Coronary artery (tissue), 2 donors: ENCODE measurements at places on chromosomes 6 and 20.

GRCh38 chr20:45611054-45611453 lies 18.5 kb upstream of the WFDC10A start:
- DNase-seq: no peak

- DNase-seq: no peak
Measured at GRCh38 chr6:753486-753885, 60.5 kb upstream of the EXOC2 start.

DNA sequence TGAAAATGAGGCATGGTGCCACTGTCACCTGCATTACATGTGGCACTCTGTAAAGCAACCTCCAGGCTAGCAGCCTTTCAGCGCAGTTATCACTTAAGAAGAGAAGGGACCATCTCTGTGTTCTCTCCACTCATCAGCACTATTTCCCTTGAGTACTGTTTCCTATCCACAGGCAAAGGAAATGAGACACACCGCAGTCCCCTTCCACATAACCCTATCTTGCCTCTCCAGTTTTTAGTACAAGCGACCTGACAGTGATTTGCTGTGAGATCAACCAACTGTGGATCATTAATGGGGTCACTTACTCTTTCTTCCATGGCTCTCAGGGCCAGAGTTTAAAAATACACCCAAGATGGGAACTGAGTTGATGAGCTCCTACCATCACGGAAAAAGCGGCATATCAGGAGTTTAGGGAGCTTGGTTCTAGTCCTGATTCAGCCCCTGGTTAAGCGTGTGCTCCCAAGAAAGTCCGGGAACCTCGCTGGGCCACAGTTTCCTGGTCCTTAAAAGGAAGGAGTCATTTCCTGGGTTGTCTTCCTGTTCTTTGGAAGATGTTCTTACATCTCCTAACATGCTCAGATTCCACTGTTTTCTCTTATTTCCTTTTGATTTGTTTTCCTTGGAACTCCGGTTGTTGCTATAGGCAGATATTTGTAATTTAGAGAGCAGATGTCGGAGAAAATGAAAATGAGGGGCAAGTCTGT lies 27.3 kb downstream of the PRDM1 start:
- DNase-seq: no peak

- no peak for DNase-seq
Measured at GRCh38 chr20:48919882-48920526, 1.5 kb upstream of the ARFGEF2 start.

GRCh38 chr6:125828476-125829039 lies 37.8 kb downstream of the NCOA7 start:
- DNase-seq: no peak

GRCh38 chr6:49025273-49026240 lies 437.5 kb downstream of the MMUT start:
- no peak for DNase-seq

DNA sequence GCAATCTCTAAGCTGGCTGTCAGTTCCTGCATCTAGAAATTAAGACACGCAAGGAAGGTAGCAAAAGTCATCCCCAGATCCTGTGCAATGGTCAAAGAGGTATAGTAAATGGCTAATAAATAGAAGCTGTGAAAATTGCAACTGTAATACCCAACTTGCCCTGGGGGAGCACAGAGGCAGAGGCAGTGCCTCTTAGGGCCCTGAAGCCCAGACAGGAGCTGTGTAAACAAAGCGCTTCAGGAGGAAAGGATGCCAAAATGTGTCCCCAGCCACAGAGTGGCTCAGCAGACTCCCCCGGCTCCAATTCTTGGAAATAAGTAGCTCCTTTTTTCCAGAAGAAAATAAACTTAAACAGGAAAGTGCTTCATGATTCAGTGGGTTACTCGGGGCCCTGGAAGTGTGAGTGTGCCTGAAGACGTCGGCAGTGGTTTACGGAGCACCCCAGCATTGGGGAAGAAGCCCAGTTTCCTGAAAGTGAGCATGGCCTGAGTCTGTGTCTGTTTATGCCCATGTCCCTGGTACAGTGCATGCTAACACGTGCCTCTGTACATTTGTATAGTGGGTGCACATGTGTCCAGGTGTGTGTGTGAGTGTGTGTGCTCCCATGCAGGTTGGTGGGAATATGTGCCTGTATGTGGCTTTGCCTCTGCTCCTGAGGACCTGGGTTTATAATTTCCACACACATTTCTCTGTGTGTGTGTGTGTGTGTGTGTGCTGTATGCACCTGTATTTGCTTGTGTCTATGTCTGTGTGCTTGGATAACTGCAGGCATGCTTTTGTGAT lies 246.7 kb downstream of the MAFB start:
- no peak for DNase-seq

- no peak for DNase-seq
Measured at GRCh38 chr6:2165286-2165685, 80.1 kb downstream of the GMDS start.

GRCh38 chr20:44981736-44982406 lies 15.6 kb downstream of the STK4 start:
- no peak for DNase-seq

- no peak for DNase-seq
Measured at GRCh38 chr6:23533311-23533710, 592.7 kb upstream of the NRSN1 start.

DNA sequence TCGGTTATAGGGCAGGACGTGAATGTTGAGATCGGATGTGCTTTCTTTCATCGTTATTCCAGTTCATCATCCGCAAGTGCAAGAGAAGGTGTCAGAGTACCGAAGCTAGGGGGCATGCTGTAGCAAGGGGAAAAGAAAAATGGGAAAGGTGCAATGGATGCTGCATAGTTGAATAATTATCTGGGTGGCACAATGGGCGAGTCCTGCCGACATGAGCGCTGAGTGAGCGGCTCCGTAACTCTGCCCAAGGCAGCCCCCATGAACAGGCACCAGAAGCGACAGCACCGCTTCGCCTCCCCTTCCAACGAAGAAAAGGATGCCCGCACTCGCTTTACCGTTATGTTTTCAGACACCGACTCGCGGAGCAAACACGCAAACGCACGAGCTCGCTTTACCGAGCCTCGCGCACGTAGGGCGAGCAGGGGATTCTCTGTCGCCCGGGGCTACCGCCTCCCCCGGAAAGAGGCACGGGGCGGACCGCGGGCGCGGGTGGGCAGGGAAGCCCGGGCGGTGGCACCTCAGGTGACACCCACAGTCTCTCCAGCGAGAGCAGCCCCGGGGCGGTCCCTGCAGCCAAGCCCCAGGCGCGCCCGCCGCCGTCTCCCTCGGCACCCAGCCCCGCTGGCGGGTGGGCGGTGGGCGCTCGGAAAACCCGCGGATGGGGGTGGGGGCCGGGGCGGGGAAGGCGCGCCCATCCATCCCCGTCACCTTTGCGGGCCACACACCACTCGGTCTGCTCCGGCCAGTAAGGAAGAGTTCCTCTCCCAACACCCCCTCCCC lies 654 bp downstream of the WASF1 start:
- peak; percentile 77 for DNase-seq

DNA sequence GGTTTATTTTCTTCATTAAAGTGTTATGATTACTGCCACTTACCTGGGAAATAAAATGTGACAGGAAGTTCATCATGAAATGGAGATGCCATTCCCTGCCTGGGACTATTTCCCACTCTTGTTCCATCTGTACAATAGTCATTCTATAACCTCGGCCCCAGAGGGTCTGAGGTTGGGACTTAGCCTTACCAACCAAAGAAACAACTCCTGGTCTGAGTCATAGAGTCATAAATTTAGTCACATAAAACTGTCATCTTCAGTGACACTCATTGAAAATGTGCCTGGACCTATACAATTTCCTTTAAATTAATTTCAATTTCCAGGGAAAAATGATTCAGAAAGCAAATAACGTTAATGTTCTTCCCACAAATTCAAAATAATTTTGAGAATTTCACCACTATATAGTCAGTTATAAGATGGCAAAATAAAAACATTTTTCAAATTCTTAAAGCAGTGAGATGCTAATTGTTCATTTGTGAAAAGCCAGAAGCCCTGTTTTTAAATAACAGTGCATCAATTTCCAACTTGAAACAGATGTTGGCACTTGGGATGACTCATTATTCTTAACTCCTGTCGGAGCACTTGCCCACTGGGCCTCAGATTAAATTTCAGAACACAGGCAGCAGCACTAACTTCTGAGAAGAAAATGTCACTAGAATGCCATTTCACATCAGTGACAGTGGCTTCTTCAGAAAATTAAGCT lies 201.2 kb upstream of the SMLR1 start:
- no peak for DNase-seq

- no peak for DNase-seq
Measured at GRCh38 chr6:77633993-77634715, 18.7 kb upstream of the MEI4 start.

- DNase-seq: peak; percentile 85
Measured at GRCh38 chr6:131135244-131136020, at the start of gene AKAP7. Gene AKAP7, plus strand, starts transcription at chr6:131135467. Its CDS starts 297 bp downstream, at chr6:131135764.

DNA sequence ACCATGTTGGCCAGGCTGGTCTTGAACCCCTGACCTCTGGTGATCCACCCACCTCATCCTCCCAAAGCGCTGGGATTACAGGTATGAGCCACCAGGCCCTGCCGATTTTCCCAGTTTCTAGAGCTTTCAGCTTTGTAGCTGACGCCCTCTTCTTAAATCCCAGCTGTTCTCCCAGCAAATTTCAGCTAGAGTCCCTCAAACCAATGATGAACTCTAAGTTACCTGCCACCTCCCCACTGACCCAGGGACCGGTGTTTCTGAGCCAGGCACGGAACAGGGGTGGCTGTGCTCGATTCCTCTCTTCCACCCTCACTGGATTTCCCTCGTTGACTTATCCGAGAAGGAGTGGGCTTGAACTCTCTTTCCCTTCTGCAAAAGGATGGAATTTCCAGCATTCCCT lies 39.1 kb downstream of the SUN5 start:
- peak; percentile 28 for DNase-seq

GRCh38 chr6:134676307-134677281 lies 273.3 kb downstream of the ALDH8A1 start:
- DNase-seq: no peak

DNA sequence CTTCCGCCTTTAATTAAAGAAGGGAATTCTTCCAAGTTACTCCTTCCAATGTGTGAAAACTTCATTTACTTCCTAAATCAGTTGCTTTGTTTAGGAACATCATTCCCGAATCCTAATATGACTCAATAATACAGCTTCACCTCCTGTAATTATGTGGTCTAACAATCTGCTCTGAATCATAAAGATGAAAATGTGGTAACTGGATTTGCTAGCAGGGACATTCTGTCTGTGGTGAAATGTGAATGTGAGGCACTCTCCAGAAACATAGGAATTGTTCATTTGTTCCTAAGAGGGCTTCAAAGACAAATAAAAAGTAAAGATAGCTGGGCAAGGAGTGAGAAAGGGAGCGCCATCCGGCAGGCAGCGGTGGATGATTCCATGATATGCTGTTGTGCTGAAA lies 678.1 kb downstream of the KIF16B start:
- DNase-seq: no peak

GRCh38 chr20:57587989-57588377 lies 27.1 kb downstream of the PCK1 start:
- no peak for DNase-seq
